ENCODE measurements at places on chromosomes 16 and 17.

- DNase-seq = no peak
- H3K27me3 ChIP-seq = no peaks in the 10 kb centered on the region
- H3K27ac ChIP-seq = no peak overlapping the region
- no peak overlapping the region for H3K4me3 ChIP-seq
- H3K36me3 ChIP-seq = no peaks in the 10 kb centered on the region
Measured at GRCh38 chr17:67491009-67491680, 114.1 kb downstream of the PITPNC1 start.

DNA sequence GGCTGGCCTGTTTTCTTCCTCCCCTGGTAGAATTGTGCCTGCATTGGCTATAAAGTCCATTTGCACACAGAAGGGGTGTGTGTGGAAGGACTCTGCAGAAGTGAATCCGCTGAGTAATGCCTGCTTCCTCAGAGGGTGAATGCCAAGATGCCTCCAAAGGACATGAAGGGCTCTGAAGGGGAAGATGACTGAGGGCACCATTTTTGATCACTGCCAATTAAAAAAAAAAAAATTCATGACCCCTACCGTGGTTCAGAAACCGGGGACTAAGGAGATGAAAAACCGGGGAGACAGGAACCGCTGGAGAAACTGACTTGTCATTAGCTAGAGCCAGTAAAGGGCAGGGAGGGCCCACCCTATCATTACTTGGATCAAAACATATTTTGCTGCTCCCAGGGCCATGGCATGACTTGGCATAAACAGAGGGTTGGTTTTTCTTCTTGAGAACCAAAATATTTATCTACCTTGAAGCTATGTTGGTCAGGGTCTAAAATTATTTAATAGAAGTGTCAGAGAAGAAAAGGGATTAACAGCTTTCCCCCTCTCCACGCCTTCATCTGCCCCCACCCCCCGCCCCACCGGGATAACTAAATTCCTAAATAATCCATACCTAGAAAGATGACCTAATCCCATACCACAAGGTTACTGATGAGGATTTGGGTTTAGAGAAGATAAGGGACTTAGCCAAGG, 3.6 kb upstream of the USP7 start:
- H3K4me1 ChIP-seq = peaks cover 11% of the 10 kb centered on the region
- peak overlapping the region; percentile 20 for H3K27ac ChIP-seq
- no peak for DNase-seq
- no peaks in the 10 kb centered on the region for H3K27me3 ChIP-seq

DNA sequence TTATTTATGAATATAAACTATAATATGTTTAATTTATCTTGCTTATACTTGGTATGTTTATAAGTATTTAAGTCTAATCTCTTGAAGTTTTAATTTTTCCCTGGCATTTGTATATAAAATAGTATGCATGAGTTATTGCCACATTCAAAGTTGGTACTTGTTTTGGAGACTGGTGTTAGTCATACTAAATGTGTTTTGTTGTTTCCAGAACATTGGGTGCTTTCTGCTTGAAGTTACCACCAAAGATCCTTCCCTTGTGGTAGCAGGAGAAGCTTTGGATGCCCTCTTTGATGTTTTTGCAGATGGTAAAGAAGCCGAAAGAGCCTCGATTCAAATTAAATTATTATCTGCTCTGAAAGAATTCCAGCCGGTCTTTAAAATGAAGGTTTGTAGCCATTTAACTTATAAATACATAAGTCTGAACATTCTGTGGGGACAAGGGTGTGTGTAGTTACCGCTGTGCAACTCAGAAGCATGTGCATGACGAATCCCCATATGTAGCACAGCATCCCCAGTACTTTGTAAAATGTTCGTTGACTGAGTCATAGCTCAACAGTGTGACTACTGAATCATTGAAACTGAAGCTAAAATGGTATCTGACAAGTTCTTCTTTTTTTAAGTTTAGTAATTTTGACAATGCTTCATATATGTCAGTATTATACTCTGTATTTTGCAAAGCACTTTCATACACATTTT, 36.4 kb downstream of the HEATR3 start:
- no peaks in the 10 kb centered on the region for H3K27me3 ChIP-seq
- DNase-seq = no peak
- peaks cover 24% of the 10 kb centered on the region for H3K36me3 ChIP-seq
- H3K4me1 ChIP-seq = no peaks in the 10 kb centered on the region

GRCh38 chr17:4903051-4903818, at the start of gene CHRNE:
TSS of gene CHRNE (minus strand) at chr17:4903098. CDS start at chr17:4903063, 35 bp downstream.
- peaks cover 38% of the 10 kb centered on the region for H3K4me1 ChIP-seq
- peaks cover 3% of the 10 kb centered on the region for H3K36me3 ChIP-seq
- H3K4me3 ChIP-seq = peak within 1 kb of the TSS; percentile 82

- no peak overlapping the region for H3K27ac ChIP-seq
- H3K36me3 ChIP-seq = no peaks in the 10 kb centered on the region
- DNase-seq = no peak
Measured at GRCh38 chr17:10394201-10394887, 21.5 kb upstream of the MYH13 start.

- peaks cover 35% of the 10 kb centered on the region for H3K4me1 ChIP-seq
- DNase-seq = peak; percentile 92
- H3K36me3 ChIP-seq = peaks cover 12% of the 10 kb centered on the region
- peak within 1 kb of the TSS; percentile 90 for H3K27ac ChIP-seq
- H3K27me3 ChIP-seq = peaks cover 22% of the 10 kb centered on the region
Measured at GRCh38 chr17:47840742-47841487, at the start of gene SCRN2. TSS of gene SCRN2 (minus strand) at chr17:47841273. CDS start at chr17:47840843, 430 bp downstream.

DNA sequence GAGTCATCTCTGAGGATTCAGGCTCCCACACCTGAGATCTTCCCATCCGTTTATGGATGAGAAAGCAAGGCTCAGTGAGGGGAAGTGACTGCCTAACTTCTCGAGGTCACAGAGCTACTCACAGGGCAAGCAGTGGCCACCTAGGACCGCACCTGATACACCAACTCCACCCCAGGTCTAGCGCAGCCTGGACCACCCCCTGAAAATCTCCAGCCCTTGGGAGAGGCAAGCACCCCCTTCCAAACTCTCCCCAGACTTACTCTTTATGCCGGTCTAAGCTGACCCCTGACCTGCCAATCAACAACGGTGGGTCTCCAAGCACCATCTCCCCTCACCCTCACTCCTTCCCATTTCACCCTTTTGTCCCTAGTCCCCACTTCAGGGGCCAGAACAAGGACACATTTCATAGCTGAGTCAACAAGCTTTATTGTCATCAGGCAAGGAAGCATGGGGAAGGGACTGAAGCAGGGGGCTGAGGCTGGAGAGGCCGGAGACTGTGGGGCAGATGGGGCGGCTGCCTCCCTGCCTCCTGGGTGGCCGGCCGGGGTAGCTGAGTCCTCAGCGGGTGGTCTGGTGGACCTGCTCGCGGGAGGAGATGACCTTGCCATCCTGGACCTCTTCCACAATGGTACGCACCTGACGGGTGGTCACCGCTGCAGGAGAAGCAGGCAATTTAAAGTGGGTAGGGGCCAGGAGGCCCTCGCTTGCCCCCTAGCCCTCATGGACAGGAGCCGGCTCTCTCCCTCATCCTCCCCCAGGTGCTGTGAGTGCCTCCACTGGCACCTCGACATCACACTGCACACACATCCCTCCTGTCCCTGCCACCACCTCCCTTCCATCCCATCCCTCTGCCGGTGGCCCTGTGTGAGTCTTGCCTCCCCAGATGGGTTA, 5.1 kb downstream of the KRT17 start:
- no peak overlapping the region for H3K27ac ChIP-seq
- H3K4me1 ChIP-seq = no peaks in the 10 kb centered on the region
- peaks cover 22% of the 10 kb centered on the region for H3K27me3 ChIP-seq
- no peaks in the 10 kb centered on the region for H3K36me3 ChIP-seq
- no peak for DNase-seq

DNA sequence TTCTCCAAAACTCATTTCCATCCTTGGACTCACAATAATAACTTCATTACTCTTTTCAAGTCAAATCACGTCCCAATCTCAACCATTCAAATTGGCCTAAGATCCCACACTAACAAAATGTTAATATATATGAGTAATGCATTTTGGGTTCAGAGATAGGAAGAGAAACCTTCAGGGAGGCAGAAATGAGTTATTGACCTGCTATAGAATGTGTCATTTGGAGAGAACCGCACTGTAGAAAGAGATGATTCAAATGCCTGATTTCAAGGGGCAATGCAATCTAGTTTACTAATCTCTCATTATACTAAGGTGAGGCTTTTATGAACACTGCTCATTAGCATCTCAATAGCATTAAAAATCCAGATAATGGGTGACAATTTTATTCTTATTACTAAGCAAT, 1595.0 kb upstream of the GOT2 start:
- no peaks in the 10 kb centered on the region for H3K36me3 ChIP-seq
- no peaks in the 10 kb centered on the region for H3K4me1 ChIP-seq
- H3K27ac ChIP-seq = no peak overlapping the region
- no peaks in the 10 kb centered on the region for H3K27me3 ChIP-seq
- no peak for DNase-seq

DNA sequence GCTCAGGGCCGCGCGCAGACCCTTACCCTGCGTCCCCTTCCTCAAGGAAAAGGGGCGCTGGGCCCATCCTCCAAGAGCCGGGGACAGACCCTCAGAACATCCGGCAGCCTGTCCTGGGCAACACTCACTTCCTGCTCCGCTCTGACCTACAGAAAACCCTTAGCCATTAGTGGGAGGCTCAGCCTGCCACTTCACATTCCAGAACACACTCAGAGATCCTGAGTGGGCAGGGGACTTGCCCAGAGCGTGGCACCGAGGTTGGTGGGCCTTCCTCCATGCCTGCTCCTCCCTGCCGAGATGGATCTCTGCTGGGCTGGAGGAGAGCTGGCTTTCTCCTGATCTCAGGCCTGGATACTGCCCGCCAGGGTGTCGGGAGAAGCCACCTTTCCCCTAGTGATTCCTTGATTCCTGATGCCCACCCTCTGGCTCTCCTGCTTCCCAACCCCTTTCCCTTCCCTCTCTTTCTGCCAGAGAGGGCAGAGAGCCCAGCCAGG, 1.5 kb downstream of the SCARF1 start:
- peaks cover 52% of the 10 kb centered on the region for H3K4me1 ChIP-seq
- H3K27ac ChIP-seq = peak overlapping the region; percentile 99
- no peak for DNase-seq
- H3K4me3 ChIP-seq = peak overlapping the region; percentile 96
- peaks cover 51% of the 10 kb centered on the region for H3K36me3 ChIP-seq

DNA sequence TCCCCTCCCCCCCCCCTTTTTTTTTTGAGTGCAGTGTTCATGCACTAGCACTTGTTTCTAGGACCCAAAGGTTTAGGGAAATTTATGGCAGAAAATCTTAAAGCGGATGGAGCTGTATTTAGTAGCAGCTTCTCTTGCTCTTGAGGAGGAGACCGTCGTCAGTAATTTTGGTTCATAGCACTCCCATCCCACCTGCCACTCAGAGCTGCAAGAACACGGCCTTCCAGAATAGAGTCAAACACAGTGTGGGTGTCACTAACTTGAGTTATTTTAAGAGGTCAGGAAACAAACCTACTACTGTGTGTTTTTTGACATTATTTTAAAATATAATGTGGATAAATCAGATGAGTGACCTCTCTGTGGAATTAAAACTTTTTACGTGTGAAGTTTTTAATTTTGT, 37.3 kb downstream of the SEC14L1 start:
- H3K4me3 ChIP-seq = no peak overlapping the region
- no peak for DNase-seq
- no peak overlapping the region for H3K27ac ChIP-seq

GRCh38 chr16:15523939-15524338, 89.6 kb downstream of the BMERB1 start:
- DNase-seq = no peak

- no peak for DNase-seq
- no peaks in the 10 kb centered on the region for H3K4me1 ChIP-seq
- H3K4me3 ChIP-seq = no peak overlapping the region
- H3K27ac ChIP-seq = no peak overlapping the region
- H3K36me3 ChIP-seq = no peaks in the 10 kb centered on the region
- H3K27me3 ChIP-seq = peaks cover 20% of the 10 kb centered on the region
Measured at GRCh38 chr16:84150926-84151325, 5.8 kb downstream of the DNAAF1 start.

GRCh38 chr16:28219282-28219681, 7.5 kb upstream of the XPO6 start:
- no peak overlapping the region for H3K4me3 ChIP-seq
- no peaks in the 10 kb centered on the region for H3K27me3 ChIP-seq
- DNase-seq = no peak
- H3K27ac ChIP-seq = no peak overlapping the region
- no peaks in the 10 kb centered on the region for H3K36me3 ChIP-seq

DNA sequence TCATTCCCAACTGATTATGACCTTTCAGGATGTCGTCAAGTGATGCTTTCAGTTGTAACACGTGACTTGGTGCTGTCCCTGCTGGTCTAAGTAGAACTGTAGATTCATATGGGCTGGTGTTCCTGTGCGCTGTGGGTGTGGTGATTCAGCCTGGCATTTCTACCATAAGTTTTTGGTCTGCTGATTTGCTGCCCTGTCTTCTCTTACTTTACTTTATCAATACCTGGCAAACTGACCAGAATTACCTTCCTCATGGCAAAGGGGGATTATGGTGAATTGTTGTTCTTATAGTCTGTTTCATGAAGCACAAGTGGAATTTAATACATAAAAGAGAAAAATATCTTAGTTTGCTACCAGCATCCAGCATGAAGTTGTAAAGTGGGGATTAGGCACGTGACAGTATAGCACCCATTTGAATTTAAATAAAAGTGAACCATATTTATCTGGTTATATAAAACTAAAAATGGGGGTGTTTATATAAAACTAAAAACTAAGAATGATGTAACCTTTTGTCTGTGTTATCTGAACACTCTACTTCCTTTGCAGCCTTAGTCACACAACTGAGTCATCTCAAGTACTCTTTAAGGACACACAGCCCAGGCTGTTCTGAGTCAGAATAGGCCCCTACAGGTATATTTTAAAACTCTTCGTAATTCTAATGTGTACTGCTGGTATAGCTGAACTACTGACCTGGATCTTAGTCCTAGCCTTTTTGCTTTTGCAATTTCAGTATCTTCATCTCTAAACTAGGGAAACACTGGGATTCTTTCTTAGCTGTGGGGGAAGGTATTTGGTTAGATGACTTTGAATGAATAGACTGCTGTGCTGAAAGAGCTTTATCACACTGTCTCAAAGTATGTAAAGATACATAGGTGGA, 28.3 kb downstream of the TTC19 start:
- peaks cover 39% of the 10 kb centered on the region for H3K36me3 ChIP-seq
- peak overlapping the region; percentile 89 for H3K27ac ChIP-seq
- H3K27me3 ChIP-seq = no peaks in the 10 kb centered on the region

Data from stimulated activated naive B cell treated with anti-CD40 and anti-IgM and Interleukin-4, amounts not matched to agents 10 μg/mL and 1 μg/mL and 100 μg/mL, for 72 hours (primary cell).